ENCODE measurements at places on chromosomes 4 and X. TPM values are rescaled to one million over a fixed set of nuclear protein-coding genes. Genes with fewer than 3 reads are reported as not detected.

GRCh38 chrX:109954333-109954732, 48.6 kb upstream of the TMEM164 start:
- DNase-seq, result peak; percentile 39

DNA sequence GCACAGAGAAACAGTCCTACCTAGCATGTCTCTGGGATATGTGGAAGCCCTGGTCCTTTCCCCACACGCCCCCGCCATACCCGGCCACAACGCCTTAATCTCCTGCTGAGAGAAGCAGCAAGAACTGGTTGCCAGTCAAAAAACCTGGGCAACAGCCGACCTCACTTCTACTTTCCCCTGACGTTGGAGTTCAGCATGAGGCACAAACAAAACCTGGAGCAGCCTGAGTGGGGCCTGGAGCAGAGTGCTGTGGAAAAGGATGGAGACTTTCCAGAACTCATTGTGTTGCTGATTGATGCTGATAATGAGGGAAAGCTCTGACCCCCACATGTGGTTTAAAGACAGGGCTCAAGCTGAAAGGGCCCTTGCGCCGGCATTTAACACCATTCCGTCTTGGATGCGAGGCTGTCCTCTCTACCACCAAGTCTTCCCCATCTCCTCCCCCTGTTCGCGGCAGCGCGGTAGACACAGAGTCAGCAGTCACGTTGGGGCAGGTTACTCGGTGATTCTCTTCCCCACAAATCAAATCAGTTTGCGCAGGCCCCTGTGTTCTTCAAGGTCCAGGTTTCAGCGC, 666 bp downstream of the CCDC158 start:
- DNase-seq, result no peak

- DNase-seq, result no peak
Observed at GRCh38 chrX:117987373-117987772, 129.2 kb downstream of the KLHL13 start.

DNA sequence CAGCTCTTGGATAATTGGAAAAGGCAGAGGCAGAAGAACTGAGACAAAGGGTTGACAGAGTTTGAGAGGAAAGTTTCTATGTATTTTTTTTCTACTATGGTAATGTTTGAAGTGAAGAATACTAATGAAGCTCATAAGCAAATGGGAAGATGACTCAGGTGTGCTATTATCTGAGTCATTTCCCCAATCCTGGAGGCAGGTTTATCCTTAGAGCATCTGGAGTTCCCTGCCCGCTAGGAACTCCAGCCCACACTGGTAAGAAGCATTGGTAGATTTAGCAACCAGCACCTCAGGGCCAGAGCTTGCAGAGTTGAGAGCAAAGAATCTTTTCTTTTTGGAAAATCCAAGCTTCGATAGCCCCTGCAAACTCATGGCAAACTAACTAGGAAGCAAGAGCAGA, 55.2 kb downstream of the DOCK11 start:
- peak; percentile 71 for DNase-seq

DNA sequence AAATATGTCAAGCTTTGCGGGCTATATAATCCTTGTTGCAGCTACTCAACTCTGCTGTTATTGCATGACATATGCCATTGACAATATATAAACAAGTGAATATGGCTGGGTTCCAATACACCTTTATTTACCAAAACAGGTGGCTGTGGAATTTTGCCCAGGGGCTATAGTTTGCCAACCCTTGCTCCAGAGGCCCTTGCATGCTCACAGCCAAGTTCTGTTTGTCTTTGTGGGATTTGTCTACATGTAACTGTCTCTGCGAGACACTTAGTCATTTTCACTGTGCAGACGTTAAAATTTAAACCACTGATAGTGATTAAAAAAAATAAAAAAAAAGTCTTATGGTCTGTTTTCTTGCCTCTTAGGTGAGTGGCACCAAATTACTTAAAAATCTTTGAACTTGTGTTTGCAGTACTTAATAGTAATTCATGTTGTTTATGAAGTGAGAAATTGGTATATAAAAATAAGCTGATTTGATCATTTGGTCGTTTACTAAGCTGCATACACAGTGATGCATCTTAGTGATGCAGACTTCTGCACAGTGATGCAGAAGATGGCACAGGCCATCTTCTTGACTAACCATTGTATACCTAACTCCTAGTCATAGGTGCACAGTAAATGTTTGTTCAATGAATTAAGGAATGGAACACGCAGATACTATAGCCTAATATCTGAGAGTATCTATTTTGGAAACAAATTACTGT, 170.9 kb downstream of the FRMPD4 start:
- no peak for DNase-seq

GRCh38 chrX:2924151-2924550, 5.0 kb downstream of the ARSD start:
- DNase-seq, result no peak

- peak; percentile 64 for DNase-seq
Observed at GRCh38 chrX:66676413-66676812, 37.5 kb upstream of the EDA2R start.

GRCh38 chrX:103099691-103100090, 6.7 kb upstream of the NXF3 start:
- DNase-seq, result no peak

DNA sequence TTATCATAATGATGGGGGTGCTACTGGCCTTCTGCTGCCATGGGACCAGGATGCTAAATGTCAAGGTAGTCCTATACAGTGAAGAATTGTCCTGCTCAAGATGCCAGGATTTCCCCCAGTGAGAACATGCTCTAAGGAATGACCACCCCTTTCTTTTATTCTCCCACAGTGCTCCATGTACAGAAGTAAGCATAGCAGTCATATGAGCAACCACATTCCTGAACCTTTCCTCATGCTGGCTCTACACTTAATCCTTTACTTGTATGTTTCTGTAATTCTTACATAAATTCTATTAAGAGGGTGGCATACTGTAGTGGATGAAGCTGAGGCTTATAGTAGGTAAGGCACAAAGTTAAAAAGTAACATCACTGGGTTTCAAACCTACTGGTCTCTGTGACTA, 20.2 kb downstream of the CYP2U1 start:
- peak; percentile 58 for DNase-seq

- DNase-seq, result no peak
Observed at GRCh38 chr4:139710073-139710472, 44.5 kb downstream of the MGST2 start.

DNA sequence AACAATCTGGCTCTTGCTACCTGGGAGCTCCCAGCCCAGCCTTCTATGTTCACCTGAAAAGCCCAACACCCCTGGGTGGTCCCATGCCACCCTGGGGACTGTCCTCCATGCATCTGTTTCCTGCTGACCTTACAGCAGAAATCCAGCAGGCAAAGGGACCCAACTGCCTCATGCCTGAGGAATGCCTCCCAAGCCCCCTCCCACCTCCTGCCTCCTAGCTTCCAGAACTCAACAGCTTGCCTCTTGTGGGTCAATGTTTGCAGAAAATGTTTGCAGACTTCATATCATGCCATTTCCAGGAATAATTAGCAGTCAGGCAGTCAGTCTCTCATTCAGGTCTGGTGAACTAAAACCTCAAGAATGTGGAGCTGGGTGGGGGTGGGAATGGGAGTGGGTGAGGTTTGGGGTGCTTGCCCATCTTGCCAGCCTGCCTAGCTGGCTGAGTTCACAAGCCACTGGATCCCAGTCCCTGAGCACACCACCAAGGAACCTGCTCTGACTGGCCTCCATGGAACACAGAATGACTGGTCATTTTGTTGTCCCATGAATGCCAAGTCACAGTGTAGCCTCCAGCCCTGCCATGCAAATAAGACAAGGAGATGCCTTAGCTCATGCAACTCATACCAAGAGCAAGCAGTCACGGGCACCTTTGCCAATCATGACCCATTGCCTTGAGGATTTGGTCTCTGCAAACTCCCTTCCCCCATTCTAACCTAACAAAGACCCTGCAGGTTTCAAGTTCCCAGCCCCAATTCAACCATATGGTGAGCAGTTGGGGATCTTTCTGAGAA, 12.1 kb upstream of the PLAC1 start:
- peak; percentile 80 for DNase-seq

DNA sequence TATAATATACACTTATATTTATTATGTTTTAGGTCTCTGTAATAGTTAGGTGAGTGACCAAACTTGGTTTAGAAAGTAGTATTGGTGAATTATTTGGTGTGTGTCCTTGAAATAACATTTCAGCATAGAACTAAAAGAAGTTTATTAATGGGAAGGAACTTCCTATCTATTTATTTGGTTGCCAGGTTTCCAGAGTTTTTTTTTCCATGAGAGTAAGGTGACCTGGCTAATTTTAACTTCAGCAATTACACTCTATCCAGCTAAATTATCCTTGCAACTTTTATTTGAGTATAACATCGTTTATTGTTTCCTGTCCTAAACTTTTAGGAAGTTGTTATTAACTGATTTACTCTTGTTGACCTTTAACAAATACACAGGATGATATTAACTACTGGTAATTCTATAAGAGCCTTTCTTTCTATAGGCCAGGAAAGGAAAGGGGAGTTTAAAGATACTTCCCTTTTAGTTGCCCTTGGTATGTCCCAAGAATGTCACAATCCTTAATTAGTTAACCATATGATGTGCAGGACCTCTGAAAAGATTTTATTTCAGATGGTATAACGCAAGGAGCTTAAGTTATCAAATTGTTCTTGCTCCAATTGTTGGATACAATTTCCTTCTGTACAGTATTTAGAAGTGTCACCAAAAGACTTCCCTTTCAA, 18.9 kb downstream of the PRDM8 start:
- no peak for DNase-seq

The EPHA5 gene
- not detected for total RNA-seq

The TSPAN7 gene
- total RNA-seq, result 0.59 TPM
